ENCODE measurements at places on chromosomes 6 and 20.

DNA sequence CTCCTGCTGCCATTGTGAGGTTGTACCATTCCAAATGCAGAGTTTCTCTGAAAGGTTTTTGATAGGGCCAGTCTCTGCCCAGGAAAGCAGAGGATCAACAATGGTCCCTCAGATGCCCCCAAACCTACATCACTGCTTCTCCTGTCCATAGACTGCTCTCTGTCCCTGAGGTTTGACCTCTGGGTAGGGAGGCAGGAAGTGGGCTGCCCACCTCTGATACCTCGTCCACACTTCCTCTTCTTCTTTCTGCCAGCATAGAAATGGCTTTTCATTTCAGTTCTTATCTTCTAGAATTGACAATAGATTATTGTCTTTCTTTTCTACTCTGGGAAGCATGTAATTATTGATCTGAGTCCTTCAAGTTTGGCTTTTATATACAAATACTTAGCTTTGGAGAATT lies 170.6 kb downstream of the TRMT11 start:
- DNase-seq, result no peak

DNA sequence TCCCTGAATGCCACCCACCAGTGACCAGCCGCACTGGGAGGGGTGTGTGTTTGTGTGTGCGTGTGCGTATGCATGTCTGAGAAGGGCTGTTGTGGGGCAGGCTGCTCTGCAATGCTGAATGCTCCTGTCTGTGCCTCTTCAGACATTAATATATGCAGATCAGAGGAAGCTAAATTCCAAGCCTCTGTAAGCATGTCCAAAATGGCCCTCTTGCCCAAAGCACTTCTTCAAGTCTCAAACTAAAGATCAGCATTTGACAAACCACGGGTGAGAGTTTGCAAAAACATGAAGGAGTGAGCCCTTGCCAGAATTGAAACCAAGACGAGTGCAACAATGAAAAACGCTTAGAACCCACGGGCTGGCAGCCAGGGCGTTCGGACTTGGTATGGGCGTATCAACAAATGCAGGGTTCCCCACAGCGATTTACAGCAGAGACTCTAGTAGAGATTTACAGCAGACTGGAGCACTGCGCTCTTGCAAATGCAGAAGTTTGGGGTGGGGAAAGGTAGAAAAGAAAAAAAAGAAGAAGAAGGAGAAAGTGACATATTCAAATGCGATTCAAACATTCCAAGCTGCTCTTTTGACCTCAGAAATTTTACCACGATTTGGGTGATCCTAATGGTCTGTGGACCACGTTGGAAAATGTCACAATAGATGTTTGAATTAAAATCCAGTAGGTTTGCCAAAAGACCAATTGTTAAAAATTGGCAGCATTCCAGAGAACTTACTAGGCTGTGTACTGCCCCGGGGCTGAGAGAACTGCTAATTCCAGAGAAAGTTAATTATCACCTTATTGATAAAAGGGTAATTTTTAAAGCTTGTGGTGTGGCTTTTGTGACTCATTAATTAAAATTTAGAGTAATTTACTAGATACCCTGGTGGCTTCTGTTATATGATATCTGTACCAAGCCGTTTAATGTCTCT lies 3.5 kb downstream of the SCML4 start:
- DNase-seq, result peak; percentile 73

DNA sequence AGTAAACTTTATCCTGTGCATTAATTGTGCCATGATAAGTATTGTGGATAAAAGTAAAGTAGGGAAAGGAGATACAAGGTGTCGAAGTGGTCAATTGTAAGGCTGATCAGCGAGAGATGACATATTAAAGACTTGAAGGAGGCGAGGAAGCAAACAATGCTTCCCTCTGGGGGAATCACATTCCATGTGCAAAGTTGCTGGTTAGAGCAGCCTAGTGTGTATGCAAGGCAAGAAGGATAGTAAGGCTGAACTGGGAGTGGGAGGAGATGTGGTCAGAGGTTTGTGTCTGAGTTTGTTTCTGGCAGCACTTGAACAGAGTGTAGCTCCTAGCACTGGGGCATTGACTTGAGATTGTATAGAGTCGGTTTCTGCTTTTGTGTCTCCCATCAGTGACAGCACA lies 122.9 kb downstream of the SLC35F1 start:
- no peak for DNase-seq

DNA sequence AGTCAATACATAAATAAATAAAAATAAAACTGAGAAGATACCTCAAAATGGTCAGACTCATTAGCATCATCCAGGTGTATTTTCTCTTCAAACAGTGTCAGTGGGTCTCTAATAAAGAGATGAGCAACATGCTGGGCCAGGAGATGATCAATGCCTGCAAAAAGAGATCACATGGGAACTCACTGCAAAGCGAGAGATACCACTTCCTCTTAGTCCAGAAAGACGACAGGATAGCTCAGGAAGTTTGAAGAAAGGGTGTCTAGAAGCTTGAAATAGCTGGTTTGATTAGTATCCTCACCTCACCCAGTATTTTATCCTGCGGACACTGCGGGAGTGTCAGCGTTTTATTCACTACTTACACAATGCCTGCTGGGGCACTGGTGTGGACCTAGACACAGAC lies 38.0 kb downstream of the GCLC start:
- DNase-seq, result no peak

GRCh38 chr20:49028684-49029083 lies 17.4 kb upstream of the CSE1L start:
- DNase-seq, result no peak

DNA sequence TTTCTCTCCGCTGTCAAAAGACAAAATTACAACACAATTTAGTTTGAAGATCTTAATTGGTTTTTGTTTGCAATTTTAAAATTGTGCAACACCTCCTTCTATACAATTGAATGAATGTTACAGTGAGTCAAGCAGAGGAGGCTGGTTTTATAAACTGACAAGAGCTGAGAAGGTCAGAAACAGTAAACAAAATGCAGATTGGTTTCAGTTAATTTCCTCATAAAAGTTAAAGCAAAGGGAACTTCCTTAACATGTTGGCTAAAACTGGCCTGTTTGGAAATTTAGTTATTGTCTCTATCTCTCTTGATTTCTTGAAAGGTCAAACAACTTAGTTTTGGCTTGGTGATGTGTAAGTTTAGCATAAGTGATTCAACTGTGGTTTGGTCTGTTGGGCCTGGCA lies 22.2 kb downstream of the KHDC1L start:
- no peak for DNase-seq

- no peak for DNase-seq
Observed at GRCh38 chr20:58246346-58246745, 17.9 kb upstream of the ANKRD60 start.

DNA sequence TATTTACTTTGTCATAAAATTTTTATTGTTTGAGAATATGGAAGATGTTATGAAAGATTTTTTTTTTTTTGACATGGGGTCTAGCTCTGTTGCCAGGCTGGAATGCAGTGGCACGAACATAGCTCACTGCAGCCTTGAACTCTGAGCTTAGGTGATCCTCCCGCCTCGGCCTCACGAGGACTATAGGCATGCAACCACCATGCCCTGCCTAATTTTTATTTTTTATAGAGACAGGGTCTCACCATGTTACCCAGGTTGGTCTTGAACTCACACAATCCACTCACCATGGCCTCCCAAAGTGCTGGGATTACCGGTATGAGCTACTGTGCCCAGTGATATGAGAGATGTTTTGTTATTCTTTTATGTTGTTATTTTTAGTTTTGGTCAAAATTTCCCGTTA lies 295.8 kb downstream of the TBC1D7 start:
- DNase-seq, result no peak

- no peak for DNase-seq
Observed at GRCh38 chr6:24660105-24660504, 6.6 kb downstream of the TDP2 start.

DNA sequence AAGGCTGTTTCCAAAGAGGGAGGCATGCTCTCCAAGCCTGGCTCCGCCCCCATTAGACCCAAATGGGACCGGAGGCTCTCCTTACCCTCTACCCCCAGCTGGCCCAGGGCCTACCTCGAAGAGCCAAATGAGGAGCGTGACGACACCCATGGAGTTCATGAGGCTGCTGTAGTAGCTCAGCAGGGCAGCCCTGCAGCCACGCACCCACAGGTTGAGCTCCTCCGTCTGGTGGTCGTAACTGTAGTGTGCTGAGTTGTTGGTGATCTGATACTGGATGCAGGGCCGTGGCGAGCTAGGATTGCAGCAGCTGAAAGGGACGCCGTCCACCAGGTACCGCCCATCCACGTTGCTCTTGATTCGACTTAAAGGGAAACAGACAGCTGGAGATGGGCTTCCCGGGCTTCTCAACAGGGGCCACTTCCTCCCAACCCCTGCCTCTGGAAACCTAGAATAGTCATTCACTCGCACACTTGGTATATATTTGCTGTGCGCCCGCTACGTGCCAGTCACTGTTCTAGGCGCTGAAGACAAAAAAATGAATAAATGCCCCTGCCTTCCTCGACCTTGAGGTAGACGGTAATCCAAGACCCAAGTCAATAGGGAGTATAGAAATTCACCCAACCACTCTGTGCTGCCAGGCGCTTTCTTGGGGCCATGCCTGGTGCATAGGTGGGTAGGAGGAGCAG lies 18.0 kb downstream of the PRPH2 start:
- DNase-seq, result no peak

DNA sequence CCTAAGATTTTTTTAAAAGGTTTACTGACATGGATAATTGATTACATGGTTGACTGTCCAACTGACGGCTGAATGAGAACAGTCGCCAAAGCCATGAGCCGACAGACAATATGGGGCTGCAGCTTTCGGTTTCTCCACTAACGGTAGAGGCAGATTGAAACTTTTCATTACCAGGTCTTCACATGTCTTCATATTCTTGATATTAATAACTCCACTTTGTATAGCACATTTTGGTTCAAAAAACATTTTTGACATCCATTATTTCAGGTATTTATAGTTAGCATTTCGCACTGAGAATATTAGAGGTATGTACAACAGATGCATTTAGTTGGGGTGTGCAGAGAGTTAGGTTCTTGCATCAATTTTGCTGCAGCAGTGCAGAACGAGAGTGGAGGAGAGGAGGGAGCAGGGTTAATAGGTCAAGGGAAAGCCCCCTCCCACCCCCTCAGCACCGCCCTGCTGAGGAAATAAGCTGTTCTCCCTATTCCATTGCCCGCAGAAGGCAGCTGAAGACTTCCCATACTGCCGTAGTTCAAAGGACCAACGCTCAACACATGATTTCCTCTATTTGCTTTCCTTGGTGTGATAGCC lies 73.6 kb upstream of the ADTRP start:
- DNase-seq, result no peak

DNA sequence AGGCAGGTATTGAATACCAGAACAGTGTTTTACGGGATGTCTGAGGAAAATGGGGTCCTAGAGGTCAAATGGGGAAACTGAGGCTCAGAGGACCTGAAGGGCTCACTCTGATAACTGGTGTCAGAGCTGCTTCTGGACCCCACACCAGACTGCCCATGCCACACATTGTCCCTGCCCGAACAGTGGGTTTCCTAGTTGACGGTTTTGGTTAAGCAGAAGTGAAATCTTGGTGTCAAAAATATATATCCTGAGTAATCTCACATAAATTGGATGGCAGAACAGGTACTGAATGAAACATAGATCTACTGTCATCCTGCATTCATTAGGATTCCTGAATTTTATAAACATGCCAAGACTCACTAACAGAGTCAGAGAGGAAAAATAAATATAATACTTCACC lies 16.3 kb downstream of the NOX3 start:
- no peak for DNase-seq

DNA sequence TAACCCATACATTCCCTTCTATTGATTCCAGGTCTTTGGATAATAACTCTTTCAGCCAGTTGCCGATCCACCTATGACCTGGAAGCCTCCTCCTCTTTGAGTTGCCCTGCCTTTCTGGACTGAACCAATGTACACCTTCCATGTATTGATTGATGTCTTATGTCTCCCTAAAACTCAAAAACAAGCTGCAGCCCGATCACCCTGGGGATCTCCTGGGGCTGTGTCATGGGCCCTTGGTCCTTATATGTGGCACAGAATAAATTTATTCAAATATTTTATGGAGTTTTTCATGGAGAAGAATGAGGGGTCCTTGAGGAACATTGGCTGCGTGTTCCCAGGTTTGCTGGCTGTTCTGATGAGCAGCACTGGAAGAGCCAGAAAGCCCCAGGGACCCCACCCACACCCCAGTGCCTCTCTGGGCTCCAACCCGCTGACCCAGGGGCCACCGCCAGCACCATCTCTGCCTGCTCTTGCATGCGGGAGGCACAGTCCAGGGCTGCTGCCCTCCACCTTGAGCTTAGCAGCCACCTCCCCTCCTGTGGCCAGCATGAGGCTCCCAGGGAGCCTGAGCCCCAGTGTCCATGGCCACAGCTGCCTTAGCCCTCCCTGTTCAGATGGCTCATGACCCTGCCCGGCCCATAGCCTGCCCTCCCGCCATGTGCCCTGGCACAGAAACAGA lies 36.5 kb upstream of the CST7 start:
- no peak for DNase-seq

DNA sequence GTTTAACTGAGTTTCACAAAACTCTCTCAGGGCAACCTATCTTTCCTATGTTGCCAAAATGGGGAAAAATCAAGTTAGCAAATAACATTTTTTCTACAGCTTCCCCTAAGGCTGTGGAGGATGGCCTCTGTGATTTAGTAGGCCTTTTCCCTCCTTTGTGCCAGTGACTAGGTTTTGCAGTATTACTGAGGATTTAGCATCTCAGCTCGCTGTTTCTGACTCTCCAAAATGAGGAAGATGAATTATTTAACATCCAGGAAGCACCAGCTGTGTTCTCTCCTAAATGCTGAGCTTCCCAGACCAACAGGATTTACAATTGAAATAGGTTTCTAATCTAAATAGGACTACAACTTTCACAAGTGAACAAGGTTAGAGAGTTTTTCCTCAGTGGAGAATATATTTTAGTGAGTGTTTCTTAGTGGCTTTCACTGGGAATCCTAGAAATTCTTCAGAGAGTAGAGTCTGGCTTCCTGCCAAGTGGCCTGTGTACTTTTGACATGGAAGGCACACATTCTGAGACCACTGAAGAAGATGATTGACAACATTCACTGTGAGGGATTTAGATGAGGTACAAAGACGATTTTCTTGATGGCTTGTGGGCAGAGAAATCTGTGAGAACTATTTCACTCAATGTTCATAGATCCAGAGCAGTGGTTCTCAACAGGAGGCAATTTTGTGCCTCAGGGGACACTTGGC lies 62.4 kb downstream of the PTCHD4 start:
- no peak for DNase-seq

- DNase-seq, result no peak
Observed at GRCh38 chr6:33671744-33672072, 39.8 kb downstream of the UQCC2 start.

DNA sequence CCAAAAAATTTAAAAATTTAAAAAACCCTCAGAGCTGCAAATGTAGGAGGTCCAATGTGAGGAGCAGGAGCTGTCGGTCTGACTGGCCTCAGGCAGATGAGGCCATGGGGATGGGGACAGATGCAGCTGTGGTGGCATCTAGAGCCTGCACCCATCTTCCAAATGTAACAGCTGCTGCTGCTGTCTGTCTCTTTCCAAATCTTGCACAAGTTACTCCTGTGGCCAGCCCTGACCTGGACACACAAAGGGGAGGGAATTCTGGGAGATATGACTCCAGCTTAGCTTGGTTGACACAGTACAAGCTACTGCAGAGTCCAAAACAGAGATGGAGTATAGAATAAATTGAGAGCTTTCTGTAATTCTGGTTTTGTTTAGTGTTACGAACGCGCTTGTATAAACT lies 115.2 kb downstream of the PRND start:
- DNase-seq, result no peak
